Activated CD4-positive, CD25-positive, alpha-beta regulatory T cell treated with anti-CD3 and anti-CD28 coated beads, Interleukin-2, amount 50 U/mL, for 16 hours (primary cell): ENCODE measurements at places on chromosomes 11 and 22.

DNA sequence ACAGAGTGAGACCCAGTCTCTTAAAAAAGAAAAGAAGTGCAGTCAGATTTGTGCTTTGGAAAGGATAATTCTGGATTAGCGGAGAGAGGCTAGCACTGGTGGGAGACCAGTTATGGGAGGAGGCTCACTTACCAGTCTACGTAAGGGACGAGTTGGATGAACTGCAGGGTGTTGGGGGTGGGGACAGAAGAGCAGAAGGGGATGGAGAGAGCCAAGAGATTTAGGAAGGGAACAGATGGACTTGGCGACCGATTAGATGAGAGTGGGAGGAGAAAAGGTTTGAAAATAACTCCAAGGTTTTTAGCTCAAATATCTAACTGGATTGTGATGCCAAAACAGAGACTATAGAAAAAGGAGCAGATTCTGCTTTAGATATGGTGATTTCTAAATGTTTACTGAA is 81.4 kb downstream of the SFI1 start:
- no peak for DNase-seq

GRCh38 chr22:46162285-46162684 is 12.0 kb downstream of the PPARA start:
- no peak for DNase-seq

DNA sequence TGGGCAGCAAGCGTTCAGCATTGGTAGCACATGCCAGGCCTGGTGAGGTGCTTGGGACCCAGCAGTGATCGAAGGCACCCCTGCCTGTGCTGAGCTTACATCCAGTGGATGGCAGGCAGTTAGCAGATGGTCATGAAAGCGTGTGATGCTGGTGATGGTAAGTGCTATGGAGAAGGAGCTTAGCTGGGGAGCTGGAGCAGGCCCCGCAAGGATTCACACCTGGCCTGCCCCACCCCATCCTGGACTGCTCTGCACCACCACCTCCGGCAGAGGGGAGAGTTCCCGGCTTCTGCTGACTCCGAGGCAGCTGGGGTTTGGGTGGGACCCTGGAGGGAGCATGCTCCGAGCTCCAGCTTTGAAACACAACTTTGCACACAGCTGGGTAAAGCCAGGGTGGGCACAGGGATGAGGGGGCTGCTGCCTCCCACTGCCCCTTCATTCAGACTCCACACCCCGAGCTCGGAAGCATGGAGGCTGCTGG is 16.2 kb downstream of the MPPED1 start:
- DNase-seq = no peak

DNA sequence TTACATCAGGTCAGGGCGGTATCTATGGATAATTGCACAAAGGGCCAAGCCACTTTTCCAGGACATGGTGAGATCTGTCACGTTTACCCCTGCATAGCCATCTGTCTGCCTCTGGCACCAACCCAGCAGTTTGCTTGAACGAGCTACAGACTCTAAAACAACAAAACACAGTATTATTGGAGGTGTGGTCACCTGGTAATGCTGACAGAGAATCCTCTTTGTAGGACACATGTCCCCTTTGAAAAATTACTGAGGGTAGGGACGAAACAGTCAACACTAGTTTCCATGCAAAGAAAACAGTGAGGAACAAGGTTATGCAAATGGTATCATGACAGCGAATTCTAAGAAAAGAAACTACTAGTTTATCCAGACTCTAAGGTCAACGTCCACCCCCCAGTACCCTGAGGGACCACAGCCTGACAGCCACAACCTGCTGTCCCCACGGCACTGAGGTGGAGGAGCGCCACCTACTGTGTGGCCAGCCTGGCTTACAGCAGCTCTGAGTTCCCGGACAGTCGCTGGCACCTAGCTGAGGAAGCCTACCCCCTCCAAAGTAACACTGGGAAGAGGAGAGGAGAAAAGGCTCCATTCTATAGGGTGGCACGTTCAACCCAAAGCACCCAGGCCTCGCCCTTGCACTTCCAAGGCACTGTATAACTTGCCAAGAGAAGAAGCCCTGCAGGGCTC is 117.4 kb upstream of the BID start:
- DNase-seq = no peak

DNA sequence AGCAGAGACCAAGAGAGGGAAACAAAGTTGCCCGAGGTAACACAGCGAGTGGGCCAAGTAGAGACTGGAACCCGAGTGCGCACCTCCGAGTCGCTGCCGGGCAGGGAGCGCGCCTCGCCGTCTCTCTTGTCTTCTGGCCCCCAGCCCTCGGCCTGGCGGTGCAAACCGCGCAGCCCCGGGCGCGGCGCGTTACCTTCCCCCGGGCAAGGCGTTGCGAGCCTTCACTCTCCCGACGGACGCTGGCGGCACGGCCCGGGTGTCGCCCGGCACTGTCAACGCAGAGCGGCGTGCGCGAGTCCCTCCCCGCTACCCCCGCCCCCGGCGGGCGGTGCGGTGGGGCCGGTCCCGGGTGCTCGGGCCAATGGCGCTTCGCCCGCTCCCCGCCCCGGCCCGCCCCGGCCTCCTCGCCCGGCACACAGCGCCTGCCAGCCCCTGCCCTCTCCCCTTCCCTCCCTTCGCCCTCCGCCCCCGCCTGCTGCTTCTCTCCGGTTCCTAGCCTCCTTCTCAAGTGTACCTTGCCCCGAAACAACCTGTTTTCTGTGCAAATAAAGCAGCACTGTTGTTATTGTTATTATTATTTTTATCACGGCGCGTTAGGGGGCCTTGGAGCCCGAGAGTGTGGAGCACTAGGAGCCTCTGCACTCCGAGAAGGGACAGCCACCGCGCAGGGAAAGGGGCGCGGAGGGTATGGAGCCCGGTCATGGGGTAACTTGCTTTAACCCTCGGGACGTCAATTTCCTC is at the start of gene SYTL2:
Gene SYTL2 (minus strand): TSS at position 271 of the 741 bp plus-strand sequence. CDS start 53,416 bp downstream, outside the sequence.
- DNase-seq = peak; percentile 60

- DNase-seq = no peak
Observed at GRCh38 chr11:123069908-123070821, 8.2 kb upstream of the HSPA8 start.

- no peak for DNase-seq
Observed at GRCh38 chr11:70077411-70078094, 564 bp upstream of the ANO1 start.

DNA sequence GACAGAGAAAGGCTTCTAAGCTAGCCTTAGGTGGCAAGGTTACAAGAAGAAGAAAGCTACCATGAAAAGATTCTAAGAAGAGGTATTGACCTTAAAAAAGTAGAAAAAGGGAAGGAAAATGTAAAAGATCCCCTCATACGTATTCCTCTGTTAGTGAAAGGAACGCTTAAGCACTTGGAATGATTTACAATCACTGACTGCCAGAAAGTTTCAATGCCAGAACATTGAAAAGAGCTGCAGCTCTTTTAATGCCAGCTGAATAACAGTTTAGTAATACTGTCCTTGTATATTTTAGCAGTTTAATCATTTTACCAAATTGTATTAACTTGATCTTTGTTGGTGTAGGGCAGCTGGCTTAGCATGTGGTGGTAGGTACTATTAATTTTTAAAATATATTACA is 650.7 kb downstream of the FAM181B start:
- no peak for DNase-seq

- no peak for DNase-seq
Observed at GRCh38 chr22:25953919-25954318, 211.9 kb downstream of the MYO18B start.

GRCh38 chr22:37470087-37470445 is 16.1 kb downstream of the MFNG start:
- DNase-seq = no peak

DNA sequence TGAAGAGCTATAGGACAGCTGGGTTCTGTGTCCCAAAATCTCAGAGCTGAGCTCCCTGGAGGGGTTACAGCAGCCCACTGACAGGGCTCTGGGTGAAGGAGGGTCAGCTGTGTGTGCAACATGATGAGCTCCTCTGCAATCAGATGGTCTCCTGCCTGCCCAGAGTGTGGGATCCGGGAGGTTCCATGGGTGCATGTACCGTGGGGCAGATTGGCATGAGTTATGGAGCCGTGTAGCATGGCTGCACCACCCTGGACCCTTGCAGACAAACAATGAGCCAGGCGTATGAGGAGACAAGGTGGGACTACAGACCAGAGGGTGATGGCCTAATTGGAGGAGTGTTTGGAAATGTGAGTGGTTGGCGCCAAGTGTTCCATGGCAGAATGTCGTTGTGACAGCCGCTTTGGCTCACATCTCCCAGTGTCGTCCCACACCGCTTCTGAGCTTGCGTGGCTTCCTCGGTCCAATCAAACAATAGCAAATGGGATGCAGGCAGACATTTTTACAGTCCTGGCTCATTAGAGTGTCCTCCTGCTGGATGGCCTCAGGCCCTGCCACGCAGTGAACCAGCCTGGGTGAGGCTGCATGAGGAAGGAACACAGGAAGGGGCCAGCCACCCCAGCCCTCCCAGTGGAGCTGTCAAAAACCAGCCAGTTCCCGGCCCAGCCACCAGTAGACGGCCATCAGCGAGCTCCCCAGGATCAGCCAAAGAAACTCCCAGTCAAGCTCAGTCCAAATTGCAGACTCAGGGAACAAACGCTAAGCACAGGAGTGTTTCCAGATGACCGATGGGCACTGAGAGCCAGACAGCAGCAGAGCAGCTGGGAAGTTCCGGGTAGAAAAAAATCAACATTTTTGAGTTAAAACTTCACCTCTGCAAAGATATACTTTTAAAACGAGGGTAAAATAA is 1066.9 kb downstream of the BRD1 start:
- DNase-seq = no peak

DNA sequence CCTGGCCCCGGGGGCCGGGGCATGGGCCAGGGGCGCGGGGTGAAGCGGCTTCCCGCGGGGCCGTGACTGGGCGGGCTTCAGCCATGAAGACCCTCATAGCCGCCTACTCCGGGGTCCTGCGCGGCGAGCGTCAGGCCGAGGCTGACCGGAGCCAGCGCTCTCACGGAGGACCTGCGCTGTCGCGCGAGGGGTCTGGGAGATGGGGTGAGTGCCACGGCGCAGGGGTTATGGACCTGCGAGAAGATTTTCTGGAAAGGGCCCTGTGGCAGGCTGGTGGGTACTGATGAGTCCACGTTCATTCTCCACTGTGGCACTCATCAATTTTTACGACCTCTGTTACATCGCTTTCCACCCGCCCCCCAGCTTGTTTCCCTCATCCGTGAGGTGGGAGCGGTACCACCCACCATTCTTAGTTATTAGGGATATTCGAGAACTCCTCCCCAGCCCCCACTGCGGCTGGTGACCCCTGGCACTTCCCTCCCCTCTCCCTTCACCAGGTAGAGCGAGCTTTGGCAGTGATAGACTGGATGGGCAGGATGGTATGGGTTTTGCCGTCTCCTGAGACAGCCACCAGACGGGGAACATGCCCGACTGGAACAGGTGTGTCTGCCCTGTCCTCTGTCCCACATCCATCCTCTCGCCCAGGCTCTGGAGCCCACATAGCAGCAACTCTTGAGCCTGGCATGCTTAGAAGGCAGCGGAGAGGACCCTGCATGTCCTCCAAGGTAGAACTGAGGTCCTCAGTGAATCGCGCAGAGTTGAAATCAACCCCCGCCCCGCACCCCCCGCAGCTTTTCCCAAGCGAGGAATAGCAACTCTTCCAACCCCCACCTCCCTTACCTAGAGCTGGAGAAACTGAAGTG is 562 bp downstream of the DGAT2 start:
- no peak for DNase-seq

DNA sequence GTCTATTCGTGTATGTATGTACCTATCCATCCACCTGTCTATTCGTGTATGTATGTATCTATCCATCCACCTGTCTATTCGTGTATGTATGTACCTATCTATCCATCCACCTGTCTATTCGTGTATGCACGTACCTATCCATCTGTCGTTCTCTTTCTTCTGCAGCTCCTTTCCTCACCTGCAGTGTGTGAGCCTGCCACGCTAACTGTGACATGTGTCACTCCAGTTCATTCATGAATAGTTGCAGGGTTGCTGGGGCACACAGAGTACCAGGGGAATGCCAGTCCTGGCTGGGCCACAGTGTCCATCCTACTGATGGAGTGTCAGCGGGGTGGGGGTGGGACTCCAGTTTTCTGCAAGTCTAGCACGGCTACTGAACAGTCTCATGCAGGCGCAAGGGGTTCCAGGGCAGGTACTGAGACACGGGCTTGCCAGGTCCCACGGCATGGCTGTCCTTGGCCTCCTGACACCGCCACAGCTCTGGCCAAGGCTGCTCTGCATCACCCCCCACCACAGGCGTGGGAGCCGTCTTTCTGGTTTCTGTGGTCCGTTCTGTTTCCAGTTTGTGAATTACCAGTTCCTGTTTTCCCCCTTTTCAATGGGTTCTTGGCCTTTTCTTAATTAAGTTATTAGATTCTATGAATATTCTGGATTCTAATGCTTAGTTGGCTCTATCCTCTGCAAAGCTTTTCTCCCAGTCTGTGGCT is 88.8 kb upstream of the CLDN5 start:
- DNase-seq = no peak

DNA sequence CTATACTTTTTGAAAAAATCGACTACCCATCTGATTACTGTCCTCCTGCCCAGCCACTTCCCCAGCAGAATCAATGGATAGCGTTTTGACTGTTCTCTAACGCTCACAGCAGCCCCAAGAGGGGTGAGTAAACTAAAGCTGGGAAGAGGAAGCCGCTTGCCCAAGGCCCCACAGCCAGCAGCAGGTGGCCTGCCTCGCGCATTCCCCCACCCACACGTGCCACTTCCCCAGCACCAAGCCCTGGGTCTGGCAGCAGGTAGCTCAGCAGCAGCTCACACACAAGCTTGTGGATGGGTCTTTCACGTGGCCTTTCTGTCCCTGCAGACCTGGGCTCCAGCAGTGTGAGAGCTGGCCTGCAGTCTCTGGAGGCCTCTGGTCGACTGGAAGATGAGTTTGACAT is 34.3 kb downstream of the TOM1 start:
- no peak for DNase-seq

GRCh38 chr11:117871160-117871559 is 5.3 kb downstream of the FXYD6 start:
- DNase-seq = no peak

- no peak for DNase-seq
Observed at GRCh38 chr22:32880505-32880892, 79.0 kb downstream of the TIMP3 start.

GRCh38 chr11:107266455-107266854 is 191.2 kb downstream of the CWF19L2 start:
- DNase-seq = no peak

- no peak for DNase-seq
Observed at GRCh38 chr22:41106122-41106968, 14.0 kb downstream of the EP300 start.

DNA sequence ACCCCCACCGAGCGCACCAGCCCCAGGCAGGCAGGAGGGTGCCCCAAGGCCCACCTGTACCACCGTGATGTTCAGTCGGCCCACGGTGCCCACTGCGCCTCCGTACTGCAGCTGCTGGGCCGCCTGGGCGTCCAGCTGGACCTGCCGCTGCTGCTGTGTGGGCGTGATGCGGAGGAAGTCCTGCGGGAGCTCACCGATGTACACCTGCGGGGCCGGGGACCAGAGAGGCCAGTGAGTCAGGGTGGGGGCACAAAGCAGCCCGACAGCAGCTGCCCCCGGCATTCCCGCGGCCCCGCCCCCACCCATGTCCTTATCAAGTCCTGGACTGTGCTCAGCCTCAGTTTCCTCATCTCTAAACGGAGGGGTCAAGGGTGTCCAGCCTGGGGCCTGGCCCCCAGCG is 13.8 kb downstream of the TOLLIP start:
- no peak for DNase-seq
